ENCODE measurements at places on chromosomes 5 and 9.

DNA sequence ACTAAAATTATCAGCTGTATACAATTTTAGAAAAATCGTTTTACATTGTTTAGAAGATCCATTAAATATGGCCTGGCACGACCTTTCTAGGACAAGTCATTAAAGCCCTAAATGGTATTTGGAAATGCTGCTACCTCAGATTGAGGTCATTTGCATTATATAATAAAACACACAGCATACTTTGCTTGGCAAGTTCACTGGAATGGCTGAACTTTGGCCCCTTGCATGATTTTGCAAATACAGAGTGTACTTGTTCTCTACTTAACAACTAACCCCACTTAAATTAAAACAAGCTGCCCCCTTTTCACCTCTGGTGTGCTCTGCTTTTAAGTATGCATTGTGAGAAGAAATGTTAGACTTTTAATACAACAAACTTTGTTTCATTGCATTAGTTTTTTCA lies 860.1 kb downstream of the PTPRD start:
- no peak for DNase-seq

DNA sequence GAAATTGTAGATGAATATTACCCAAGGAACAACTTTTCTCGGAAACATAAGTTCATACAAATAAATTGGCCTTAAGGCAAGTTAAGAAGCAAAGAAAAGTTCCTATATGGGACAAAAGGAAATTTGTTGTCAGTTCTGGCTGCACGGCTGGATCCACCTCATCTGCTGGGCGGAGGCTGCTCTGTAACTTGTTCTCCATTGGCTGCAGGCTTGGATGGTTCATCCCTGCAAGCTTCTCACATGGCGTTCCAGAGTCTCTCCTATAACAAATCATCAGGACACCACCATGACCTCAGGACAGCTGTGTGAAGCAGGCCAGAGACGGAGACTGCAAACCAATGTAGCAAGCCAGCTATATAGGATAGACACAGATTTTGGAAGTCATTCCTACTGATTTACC lies 81.4 kb upstream of the DAB2 start:
- DNase-seq: no peak

- DNase-seq: no peak
Measured at GRCh38 chr9:125346080-125346732, 84.6 kb downstream of the GAPVD1 start.

DNA sequence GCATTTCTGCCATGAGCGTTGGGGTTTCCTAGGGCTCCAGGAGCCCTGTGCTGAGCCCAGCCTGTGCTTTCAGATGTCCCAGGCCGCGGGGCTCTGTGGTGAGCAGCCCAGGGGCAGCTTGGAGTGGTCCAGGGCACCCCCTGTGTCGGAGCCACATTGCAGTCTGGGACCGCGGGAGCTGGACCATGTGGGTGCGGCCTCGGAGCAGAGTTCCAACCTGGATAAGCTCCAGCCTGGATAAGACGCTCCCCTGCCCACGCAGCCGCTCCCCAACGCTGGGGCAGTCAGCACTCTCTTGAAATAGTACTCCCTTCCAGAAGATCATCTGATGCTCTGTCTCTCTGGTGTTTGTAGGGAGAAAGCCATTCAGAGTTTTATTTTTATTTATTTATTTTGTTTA lies 111.1 kb downstream of the WNK2 start:
- no peak for DNase-seq

GRCh38 chr9:116589392-116590354 lies 97.4 kb upstream of the TRIM32 start:
- DNase-seq: no peak

DNA sequence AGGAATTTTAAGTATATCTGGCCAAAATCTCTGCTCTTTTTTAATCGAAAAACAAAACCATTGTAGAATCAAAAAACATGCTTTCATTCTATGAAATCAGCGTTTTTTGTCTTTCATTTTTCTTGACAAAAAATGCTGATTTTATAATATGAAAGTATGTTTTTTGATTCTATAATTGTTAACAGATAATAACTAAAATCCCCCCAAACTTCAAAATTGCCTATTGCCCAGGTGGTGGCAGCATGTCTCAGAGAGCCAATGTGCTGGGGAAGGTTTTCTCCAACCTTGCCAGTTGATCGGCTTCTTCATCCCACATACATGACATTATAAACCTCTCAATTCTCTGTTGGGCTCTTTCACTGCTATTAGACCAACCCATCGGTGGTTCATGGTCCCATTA lies 5.1 kb upstream of the SMIM15 start:
- DNase-seq: no peak

- no peak for DNase-seq
Measured at GRCh38 chr9:33659921-33660320, 135.4 kb upstream of the PRSS3 start.

GRCh38 chr5:51225789-51226742 lies 157.2 kb upstream of the ISL1 start:
- no peak for DNase-seq

DNA sequence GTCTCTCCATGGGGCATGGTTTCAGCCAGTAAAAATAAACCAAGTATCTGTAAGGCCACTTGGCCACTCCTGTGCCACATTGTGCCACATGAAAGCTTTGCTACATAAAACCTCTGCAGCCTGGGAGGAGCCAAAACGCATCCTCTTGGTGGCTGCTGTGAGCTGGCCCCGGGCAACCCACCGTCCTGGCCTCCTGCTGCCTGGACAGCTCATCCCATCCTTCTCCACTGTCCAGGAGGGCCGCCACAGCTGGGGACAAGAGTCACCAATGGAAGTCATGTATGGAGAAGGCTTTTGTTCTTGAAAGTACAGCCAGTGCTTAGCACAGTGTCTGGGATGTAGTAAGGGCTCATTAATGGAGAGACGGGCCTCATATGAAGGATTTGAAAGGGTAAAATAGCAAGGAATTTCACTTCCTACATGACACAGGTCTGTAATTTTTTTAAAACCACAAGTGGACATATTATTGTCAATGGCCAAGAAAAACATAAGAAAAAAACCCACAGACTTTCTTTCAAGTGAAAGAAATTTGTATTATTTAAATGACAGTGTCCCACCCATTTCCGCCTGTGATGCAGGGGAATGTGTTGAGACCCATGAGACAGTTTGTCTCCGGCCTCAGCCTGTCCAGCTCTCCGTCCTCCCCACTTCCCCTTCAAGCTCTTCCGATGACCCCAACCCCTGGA lies 6.6 kb downstream of the PTGES start:
- no peak for DNase-seq

DNA sequence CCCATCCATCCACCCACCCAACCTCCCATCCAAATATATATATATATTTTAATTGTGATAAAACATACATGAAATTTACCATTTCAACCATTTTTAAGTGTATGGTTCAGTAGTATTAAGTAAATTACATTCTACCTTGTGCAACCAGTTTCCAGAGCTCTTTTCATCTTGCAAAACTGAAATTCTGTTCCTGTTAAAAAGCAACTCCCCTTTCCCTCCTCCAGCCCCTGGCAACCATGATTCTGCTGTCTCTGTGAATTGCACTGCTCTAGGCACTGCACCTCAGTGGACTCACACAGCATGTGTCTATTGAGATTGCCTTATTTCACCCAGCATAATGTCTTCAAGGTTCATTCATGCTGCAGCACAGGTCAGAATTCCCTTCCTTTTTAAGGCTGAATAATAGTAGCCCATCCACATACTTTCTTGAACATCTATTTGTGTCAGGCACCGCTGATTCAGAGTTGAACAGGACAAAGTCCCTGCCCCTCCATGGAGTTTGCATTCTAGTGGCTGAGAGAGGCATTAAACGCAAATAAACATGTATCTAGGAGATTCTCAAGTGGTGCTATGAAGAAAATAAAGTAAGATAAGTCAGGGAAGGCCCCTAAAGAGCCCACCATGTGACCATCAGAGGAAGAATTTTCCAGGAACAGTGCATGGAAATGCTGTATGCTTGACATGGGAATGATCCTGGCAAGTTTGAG lies 24.0 kb downstream of the CSF1R start:
- DNase-seq: no peak

GRCh38 chr5:76305269-76305668 lies 97.8 kb upstream of the IQGAP2 start:
- DNase-seq: no peak

- DNase-seq: no peak
Measured at GRCh38 chr5:59826996-59827395, 66.5 kb downstream of the PDE4D start.

GRCh38 chr5:156121234-156121633 lies 205.7 kb upstream of the SGCD start:
- no peak for DNase-seq

DNA sequence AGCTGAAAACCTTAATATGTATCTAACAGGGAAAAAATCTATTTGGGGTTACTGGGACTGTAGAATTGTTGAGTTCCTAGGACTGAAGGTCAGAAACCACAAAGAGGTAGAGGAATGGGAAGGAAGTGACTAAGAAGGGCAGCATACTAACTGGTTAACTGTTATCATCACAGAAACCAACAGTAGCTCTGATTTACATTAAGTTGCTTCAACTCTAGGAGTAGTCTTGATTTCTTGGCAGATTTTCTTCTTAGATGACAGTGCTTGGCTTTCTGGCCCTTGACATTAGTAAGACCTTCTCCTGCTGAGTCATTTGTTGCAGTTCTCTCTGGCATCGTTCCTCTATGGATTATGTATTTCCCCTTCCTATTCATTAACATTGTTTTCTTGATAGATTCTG lies 116.1 kb upstream of the RASA1 start:
- no peak for DNase-seq

GRCh38 chr5:167573370-167574127 lies 717.9 kb upstream of the WWC1 start:
- peak; percentile 70 for DNase-seq

- DNase-seq: no peak
Measured at GRCh38 chr9:77851882-77852595, 179.6 kb downstream of the GNAQ start.

DNA sequence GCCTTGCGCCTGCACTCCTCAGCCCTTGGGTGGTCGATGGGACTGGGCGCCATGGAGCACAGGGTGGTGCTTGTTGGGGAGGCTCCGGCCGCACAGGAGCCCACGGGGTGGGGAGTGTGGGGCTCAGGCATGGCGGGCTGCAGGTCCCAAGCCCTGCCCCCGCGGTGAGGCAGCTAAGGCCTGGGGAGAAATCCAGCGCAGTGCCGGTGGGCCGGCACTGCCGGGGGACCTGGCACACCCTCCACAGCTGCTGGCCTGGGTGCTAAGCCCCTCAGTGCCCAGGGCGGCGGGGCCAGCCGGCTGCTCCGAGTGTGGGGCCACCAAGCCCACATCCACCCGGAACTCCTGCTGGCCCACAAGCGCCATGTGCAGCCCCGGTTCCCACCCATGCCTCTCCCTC lies 358.8 kb upstream of the RIOK2 start:
- no peak for DNase-seq

GRCh38 chr9:131735238-131736128 lies 4.4 kb downstream of the RAPGEF1 start:
- DNase-seq: no peak

DNA sequence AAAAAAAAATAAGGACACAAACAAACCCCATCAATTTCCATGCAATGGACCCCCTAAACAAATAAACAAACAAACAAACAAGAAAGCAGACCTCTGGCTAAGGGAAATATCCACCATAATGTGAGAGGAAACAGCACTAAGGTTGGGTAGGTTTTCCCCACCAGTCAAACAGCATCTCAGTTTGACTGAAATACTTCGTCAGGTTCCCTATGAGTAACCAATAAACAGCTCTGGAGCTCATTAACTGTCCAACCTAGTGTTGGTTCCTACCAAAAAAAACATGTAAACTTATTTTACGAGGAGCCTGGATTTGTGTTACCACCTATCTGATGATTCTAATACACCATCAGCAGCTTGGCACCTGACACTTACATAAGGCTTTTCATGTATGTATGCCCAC lies 198.5 kb upstream of the TARS1 start:
- DNase-seq: no peak

DNA sequence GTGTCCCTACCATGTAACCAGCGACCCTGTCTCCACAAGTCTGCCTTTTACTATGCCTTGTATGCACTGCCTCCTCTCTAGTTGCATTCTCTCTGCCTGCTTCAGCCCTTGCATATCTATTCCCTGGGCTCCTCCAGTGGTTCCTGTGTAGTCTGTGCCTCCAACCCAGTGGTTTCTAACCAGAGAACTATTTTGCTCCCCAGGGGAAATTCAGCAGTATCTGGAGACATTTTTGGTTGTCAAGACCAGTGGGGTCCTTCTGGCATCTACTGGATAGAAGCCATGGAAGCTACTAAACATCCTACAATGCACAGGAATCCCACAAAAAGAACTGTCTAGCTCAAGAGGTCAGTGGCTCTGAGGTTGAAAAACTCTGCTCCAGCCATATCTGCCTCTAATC lies 224.1 kb upstream of the RASEF start:
- no peak for DNase-seq

DNA sequence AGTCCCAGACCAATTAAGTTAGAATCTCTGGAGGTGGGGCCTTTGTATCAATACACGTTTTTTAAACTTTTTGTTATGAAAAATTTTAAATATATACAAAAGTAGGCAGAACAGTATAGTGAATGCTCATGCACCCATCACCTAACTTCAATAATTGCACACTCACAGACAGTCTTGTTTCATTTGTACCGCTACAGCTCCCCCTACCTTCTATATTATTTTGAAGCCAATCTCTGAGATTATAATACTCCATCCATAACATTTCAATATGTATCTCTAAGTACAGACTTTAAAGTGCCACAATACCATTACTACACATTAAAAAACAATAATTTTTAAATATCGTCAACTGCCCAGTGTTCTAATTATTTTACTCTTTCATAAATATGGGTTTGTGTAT lies 32.9 kb downstream of the ISL1 start:
- no peak for DNase-seq

GRCh38 chr5:60856066-60856465 lies 12.0 kb upstream of the ELOVL7 start:
- DNase-seq: no peak

DNA sequence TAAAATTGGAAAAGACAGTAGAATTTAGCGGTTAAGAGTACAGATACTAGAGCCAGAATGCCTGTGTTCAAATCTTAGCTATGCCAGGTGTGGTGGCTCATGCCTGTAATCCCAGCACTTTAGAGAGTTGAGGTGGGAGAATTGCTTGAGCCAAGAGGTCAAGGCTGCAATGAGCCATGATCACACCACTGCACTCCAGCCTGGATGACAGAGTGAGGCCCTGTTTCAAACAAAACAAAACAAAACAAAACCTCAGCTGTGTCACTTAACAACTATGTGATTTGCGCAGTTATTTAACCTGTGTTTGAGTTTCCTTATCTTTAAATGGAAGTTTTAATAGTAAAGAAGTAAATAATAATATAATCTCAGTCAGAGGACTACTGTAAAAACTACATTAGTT lies 68.3 kb downstream of the TBCA start:
- DNase-seq: no peak

GRCh38 chr5:120895660-120896059 lies 431.6 kb downstream of the PRR16 start:
- no peak for DNase-seq

DNA sequence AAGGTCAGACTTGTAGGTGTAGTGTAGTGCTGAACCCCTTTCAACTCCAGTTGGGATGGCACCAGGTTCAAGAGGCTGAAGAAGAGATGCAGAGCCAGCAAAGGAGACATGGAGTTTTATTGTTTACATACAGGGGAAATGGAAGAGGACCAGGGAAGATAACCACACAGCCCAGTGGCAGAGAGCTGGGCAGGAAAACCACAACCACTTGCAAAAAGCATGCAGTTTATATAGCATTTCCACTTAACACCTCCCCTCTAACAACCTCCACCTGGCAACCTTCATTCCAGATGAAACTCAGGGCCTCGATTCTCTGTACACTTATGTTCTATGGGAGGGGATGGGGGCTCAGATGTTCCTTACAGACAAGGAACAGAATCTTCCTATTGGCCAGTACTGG lies 56.9 kb downstream of the SNX24 start:
- no peak for DNase-seq

GRCh38 chr9:125896404-125896803 lies 149.2 kb downstream of the PBX3 start:
- no peak for DNase-seq

Data from left forelimb (tissue), 1 donor.